ENCODE measurements at places on chromosomes 4 and X. TPM values are rescaled to one million over a fixed set of nuclear protein-coding genes. Genes with fewer than 3 reads are reported as not detected.

GRCh38 chr4:37661772-37662171 is 24.4 kb downstream of the RELL1 start:
- no peak for DNase-seq

- DNase-seq = no peak
Measured at GRCh38 chrX:55379396-55379795, 72.5 kb upstream of the MAGEH1 start.

GRCh38 chr4:30181918-30182317 is 538.3 kb upstream of the PCDH7 start:
- DNase-seq = no peak

Gene ETDB
- total RNA-seq = not detected

Gene FGA
- not detected for total RNA-seq

Gene AKAP4
- not detected for total RNA-seq
